ENCODE measurements at places on chromosomes 3 and 15. TPM values are rescaled to one million over a fixed set of nuclear protein-coding genes. Genes with fewer than 3 reads are reported as not detected.
A peak's percentile ranks its signal among the peaks of the same experiment; 100 is the strongest.

The GXYLT2 gene
- 9.3 TPM for total RNA-seq

- peak; percentile 83 for DNase-seq
Measured at GRCh38 chr15:59528961-59529402, 82.6 kb upstream of the GCNT3 start.

DNA sequence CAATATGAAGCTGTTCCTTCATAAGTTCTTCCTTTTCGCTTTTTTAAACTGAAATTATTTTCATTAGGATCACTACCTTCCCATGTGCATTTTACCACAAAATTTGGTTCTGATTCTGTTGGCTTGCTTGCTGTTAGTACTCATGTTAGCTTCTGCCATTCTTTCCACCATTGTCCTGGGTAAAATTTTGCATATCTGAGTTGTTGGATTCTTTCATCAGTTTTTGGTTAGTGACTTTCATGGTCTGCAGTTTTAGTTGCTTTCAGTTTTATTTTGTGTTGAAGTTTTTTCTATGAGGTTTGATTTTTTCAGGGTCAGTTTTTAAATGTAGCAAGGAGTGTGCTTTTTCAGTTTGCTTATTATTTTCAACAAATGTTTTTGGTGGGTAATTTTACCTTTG, 71.9 kb downstream of the SMAD3 start:
- DNase-seq, result no peak

DNA sequence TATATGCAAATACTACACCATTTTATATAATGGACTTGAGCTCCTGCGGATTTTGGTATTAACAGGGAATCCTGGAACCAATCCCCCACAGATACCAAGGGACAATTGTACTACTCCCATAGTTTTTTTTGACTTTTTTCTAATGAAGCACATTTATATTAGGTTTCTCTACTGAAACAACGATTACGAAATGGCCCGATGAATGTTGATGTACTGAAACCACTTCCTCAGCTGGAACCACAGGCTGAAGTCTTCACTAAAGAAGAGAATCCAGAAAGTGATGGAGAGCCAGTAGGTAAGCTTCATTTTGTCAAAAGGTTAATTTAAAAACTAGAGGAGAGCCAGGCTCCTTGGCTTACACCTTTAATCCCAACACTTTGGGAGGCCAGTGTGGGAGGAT, 121.5 kb upstream of the LRRFIP2 start:
- DNase-seq, result peak; percentile 38

- DNase-seq, result no peak
Measured at GRCh38 chr3:175526191-175526590, 667.1 kb downstream of the NAALADL2 start.

DNA sequence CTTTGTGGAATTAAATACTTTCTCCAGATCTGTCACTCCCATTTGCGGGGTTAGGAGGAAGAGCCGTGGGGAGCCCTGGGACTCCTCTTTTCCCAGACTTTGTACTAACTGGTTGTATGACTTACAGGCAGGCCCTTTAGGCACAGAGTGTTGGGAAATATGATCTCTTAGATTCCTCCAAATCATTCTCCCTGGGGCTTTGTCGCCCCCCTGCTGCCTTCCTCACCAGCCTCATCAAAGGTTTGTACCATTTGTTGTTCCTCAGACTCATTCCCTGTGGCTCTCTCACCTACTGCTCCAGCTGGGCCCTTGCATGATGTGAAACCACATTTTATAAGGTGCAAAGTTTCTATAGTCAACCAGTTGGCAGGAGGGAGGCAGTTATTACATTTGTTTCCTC, 56.4 kb downstream of the CRYGS start:
- no peak for DNase-seq

The CSPG5 gene
- 0.99 TPM for total RNA-seq

DNA sequence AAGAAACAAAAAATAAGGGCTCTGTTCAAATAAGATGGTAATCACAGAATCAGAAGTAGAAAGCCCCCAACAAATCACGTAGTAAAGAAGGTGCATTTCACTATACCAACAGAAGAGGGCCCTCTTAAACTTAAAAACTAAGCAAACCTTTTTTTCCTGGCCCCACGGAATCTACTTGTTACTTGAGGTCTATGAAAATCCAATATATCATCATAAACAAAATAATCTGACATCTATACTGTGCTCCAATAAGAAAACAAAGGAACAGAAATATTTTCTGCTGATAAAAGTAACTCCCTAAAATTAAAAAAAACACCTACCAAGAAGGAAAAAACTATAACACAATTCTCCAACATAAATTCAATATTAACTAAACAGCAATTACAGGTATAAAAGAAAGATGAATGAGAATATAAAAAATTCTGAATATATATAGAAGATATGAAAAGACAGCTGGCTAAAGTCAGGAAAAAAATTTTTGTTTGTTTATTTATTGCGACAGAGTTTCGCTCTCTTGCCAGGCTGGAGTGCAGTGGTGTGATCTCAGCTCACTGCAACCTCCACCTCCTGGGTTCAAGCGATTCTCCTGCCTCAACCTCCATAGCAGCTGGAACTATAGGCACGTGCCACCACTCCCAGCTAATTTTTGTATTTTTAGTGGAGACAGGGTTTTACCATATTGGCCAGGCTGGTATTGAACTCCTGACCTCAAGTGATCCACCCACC, 81.8 kb downstream of the CLASP2 start:
- peak; percentile 37 for DNase-seq

- DNase-seq, result no peak
Measured at GRCh38 chr3:17444865-17445264, 297.6 kb downstream of the TBC1D5 start.

The PIERCE2 gene
- 1.4 TPM for total RNA-seq

DNA sequence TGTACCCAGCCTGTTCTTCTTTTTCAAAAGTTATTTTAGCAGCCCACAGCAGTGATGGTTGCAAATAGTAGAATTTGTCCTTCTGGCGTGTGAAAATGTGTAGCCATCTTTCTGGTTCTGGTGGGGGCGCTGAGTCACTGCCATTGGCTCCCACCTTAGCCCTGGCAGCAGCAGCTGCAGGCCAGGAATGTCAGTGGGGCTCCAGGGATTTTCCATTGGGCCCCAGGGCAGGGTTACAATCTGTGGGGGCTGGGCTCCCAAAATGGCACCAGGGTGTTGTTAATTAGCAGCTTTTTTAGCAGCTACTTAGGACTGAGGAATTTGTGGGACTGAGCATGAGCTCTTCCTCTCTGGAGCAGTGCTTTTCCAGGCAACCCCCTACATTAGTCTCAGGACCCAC, 38.9 kb downstream of the TOPAZ1 start:
- DNase-seq, result no peak

DNA sequence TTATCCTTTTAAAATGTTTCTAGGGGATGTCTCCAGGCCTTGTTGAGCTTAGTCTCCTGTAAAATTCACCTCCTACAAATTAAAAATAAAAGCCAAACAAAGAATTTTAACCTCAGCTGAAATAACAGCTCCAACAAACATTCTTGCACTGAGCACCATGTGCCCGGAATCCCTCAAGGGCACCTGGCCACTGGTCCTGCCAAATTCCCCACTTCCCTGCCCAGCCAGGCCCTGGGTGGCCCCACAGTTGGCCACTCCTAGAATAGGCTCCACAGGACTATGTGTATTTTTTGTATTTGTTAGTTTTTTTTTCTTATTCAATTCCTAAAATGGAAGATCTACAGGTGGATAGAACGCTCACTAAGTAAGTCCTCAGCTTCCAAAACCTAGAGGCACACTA, 33.1 kb upstream of the PLA2G4E start:
- DNase-seq, result no peak

DNA sequence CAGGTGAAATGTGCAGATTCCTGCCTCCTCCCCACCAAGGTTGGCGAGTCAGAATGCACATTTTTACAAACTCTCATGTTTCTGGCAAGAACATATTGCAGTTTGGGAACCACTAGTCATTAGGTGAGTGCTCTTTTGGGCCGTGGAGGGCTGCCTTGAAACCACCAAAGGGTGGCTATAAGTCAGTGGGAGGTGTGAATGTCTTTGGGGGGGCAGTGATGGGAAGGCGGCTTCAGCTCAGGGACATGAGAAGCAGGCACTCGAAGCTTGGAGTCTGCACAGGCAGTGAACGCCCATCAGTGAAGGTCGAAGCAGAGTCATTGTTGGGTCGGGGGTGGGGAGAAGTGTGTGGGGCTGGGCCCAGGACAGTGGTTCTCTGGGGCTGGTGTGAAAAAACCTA, 1.1 kb downstream of the NOX5 start:
- no peak for DNase-seq

The NPAP1 gene
- not detected for total RNA-seq

GRCh38 chr3:12501360-12502020, 17.2 kb downstream of the TSEN2 start:
- no peak for DNase-seq

GRCh38 chr3:189148081-189148507, 23.7 kb upstream of the TPRG1 start:
- DNase-seq, result peak; percentile 37

DNA sequence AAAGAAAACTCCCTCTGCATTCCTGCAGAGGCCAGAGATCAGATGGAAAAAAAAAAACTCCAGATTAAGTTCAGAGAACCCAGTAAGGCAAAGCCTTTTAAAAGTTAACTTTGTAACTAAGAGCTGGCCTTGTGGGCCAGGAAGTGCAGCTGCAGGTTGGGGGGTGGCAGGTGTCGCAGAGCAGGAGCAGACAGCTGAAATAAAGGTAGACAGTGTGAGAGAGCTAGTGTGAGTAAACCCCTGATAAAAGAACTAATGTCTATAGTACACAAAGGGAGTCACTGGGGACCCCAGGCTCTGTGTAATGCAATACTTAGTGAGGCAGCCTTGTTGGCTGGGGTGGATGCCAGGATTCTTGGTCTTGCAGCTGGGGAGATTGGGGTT, 42.1 kb downstream of the PPCDC start:
- no peak for DNase-seq

- DNase-seq, result no peak
Measured at GRCh38 chr15:39776068-39776467, 6.6 kb downstream of the FSIP1 start.

The PCOLCE2 gene
- 3.5 TPM for total RNA-seq

The TM4SF18 gene
- total RNA-seq, result not detected

GRCh38 chr3:59684766-59685165, 634.9 kb upstream of the CFAP20DC start:
- no peak for DNase-seq

- no peak for DNase-seq
Measured at GRCh38 chr3:16395212-16395611, 118.3 kb downstream of the RFTN1 start.

DNA sequence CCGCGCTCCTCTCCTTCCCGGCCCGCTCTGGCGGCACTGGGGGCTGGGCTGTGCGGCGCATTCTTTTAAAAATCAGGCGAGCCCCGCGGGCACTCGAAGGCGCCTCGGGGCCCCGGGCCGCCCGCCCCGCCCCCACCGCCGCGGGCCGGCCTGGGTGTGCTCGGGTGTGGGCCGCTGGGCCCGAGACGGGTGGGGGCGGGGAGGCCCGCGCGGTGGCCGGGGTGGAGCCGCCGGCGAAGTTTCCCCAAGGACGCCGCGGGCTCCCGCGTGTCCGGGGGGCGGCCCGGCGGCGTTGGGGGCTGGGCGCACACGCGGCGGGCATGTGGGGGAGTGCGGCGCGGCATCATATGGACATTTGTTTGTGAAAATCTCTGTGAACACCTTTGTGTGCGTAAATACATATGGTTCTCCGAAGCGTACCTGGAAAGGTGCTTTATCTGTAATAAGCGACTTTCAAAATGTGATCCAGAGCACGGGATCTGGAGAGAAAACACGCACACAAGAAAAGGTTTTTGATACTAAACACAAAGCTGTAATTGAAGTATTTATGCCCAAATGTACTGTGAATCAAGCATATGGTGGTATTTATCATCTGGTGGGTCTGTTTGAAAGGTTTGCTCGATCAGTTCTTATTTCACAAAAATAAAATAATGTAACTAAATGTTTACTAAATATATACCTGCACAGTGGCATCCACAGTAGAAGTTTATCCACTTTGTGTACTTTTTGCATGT, 612 bp upstream of the TBL1XR1 start:
- no peak for DNase-seq

The ST8SIA2 gene
- total RNA-seq, result 2.4 TPM

DNA sequence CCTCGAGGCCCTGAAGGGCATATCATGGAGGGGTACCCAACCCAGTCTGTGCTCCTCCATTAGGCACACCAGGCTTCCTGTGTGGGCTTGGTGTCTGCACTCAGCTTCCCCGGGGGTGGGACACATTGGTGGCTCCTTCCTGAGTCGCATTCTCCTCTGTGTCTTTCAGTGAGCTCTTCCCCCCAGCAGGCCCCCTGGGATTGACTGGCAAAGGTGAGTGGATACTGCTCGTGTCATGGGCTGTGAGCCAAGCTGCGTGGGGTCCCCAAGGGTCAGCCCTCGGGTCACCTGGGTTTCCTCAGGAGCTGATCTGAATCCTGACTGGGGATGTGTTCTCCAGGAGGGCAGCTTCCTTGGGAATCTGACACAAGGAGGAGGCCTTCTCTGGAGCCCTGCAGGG, 231.0 kb downstream of the SNRPN start:
- DNase-seq, result no peak

GRCh38 chr15:68630211-68630555, 51.4 kb downstream of the CORO2B start:
- no peak for DNase-seq

GRCh38 chr3:16912400-16913263, 27.9 kb downstream of the PLCL2 start:
- no peak for DNase-seq

DNA sequence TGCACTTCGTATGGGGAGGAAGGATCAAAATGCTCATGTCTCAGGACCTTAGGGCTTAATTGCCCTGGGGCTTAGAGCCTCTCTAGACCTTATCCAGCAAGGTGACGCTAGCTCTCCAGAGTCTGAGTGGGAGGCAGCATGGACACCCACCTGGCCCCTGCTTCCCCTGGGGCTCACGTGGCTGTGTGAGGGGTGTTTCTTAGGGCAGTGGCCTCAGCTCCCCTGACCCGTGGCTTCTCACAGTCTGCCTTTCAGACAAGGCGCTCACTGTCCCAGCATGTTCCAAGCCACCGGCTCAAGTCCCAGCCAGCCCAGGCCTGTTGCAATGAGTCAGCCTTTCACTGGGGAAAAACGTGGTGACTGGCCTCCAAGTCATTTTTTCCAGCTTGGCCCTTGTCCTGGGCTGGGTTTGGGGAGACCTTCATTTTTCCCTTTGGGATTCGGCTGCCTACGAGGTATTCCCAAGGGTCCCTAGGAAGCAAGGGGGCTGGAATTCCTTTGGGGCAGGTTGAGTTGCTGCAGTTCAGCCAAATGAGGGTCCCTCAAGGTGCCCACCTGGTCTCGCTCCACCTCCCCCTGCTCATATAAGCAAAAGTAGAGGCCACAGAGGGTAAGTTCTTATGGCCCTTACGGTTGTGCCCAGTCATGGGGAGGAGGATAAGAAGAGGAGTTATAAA, 15.7 kb downstream of the BHLHE40 start:
- DNase-seq, result peak; percentile 99

The IL17RC gene
- total RNA-seq, result 17.8 TPM

- peak; percentile 68 for DNase-seq
Measured at GRCh38 chr15:38084289-38084688, 149.8 kb downstream of the TMCO5A start.

DNA sequence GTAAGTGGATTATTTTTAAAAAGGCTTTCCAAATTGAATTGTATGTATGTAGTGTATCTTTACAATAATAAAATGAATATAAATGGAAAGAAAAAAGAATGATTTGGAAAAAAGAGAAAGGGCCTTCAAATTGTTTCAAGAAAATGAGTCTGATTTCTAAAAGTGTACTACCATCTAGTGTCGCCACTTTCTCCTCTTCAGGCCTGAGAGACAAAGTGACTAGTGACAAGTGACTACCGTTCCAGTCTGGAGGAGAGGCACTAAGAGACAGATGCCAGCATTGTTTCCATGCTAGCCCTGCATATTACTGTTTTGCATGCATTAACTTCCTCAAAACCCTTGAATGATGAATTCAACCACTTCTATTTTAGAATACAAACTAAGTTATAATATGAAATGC, 39.3 kb downstream of the P3H2 start:
- no peak for DNase-seq

Measured in mammary epithelial cell (primary cell).